Activated T-helper 1 cell treated with anti-CD3 and anti-CD28 coated beads, Interleukin-12 subunit alpha, Interleukin-12 subunit beta, Interleukin-2, Interleukin-4 antibody, amounts not matched to agents 30 ng/mL and 10 ng/mL and 1 ng/mL, durations not matched to agents 14 hours and 24 hours and 36 hours (primary cell): ENCODE measurements at places on chromosomes 2 and 18. TPM values are rescaled to one million over a fixed set of nuclear protein-coding genes. Genes with fewer than 3 reads are reported as not detected.

- DNase-seq, result no peak
Measured at GRCh38 chr2:8840475-8841091, 3.2 kb upstream of the KIDINS220 start.

GRCh38 chr18:69949538-69949936 lies 1.9 kb upstream of the CD226 start:
- DNase-seq, result no peak

- DNase-seq, result no peak
Measured at GRCh38 chr2:16650287-16651249, 15.1 kb downstream of the CYRIA start.

DNA sequence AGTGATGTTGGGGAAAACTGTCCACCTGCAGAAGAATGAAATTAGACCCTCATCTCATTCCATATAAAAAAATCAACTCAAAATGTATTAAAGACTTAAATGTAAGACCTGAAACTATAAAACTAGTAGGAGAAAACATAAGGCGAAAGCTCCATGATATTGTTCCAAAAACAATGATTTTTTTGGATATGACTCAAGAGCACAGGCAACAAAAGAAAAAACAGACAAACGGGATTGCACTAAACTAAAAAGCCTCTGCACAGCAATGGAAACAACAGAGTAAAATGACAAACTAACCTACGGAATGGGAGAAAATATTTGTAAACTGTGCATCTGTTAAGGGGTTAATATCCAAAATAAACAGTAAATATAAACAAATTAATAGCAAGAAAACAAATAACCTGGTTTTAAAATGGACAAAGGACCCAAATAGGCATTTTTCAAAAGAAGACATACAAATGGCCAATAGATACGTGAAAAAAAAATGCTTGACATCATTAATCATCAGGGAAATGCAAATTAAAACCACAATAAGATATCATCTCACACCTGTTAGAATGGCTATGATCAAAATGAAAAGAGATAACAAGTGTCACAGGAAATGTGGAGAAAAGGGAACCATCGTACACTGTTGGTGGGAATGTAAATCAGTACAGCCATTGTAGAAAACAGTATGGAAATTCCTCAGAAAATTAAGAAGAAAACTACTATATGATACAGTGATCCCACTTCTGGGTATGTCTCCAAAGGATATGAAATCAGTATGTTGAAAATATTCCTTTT lies 26.6 kb downstream of the LRRFIP1 start:
- DNase-seq, result no peak

- no peak for DNase-seq
Measured at GRCh38 chr2:239376942-239377531, 23.8 kb downstream of the HDAC4 start.

DNA sequence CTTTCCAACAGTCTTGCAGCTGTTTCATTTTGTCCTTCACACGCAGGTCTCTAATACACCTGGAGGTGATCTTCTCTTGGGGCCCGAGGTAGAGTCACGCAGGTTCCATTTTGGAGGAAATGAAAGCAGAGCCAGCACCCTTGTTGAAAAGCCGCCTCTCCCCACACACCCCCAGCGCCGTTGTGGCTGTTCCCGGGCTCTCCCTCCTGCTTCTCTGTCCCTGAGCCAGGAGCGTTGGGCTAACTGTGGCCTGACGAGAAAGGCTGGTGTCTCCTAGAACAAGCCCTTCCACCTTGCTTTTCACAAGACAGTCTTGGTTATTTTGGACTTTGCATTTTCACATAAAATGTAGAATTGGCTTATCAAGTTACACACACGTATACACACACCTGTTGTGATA lies 16.3 kb downstream of the SNED1 start:
- no peak for DNase-seq

DNA sequence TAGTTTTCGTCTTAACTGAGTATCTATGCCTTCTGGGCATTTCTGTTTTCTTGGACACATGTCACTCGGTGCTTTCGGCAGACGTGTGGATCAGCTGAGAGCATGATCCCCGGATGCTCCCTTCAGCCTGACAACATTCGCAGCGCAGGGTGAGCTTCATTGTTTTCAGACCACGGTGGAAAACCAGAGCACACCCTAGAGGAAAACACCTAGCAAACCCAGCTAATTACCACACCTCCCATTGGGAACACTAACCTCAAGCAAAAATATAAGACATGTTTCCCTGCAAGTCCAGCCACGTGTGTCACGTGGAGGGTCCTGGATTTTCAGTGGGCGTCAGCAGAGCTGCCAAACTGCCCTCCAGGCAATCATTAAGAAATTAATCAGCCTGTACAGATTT lies 31.0 kb downstream of the ANKRD29 start:
- no peak for DNase-seq

DNA sequence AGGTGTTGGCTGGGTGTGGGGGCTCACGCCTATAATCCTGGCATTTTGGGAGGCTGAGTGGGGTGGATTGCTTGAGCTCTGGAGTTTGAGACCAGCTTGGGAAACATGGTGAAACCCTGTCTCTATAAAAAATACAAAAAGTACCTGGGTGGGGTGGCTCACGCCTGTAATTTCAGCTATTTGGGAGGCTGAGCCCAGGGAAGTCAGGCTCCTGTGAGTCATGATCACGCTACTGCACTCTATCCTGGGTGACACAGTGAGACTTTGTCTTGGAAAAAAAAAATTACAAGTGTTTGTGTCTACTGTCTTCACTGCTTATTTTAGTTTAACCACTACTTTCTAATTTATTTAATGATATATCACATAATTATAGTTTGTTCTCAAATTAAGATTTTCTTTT lies 62.7 kb upstream of the DOCK10 start:
- no peak for DNase-seq

- no peak for DNase-seq
Measured at GRCh38 chr2:233354971-233355574, 779 bp downstream of the DGKD start.

DNA sequence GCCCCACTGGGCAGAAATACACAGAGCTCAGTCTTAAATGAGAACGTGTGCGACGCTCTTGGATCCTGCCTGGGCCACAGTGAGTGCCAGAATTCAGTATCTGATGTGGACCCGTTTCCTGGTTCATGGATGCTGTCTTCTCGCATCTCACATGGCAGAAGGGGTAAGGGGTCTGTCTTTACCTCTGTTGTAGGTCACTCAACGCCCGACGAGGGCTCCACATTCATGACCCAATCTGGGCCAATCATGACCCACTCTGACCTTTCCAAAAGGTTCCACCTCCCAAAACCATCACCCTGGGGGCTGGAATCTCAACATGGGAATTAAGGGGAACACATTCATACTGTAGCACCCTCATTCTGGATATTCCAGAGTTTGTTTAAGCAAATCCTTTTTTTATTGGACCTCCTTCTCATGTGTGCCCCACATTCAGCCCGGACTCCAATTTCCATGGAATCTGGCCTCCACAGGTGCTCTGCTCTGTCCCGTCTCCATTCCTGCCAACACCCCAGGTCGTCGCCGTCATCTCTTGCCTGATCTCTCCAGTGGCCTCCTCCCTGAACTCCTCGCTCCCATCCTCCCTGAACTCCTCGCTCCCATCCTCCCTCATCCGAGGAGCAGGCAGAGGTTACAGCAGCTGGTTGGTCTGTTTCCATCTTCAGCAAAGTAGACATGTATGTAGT lies 78.9 kb upstream of the OTOS start:
- DNase-seq, result no peak

DNA sequence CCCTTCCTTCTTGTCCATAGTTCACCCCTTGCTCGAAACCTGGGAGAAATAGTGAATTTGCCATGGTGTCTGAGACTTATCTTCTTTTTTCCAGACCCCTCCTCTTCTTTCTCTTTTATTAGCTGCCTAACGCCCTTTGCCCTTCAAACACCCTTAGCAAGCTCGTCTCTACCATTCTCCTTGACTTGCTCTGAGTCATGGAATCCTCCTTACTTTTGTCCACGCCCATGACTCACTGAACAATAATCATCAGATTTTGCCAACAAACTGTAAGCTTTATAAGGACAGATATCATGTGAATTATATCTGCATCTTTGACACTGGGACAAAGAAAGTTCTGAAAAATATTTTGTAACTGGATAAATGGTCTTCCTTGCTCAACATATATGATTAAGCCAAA lies 67.1 kb upstream of the CNTNAP5 start:
- no peak for DNase-seq

- DNase-seq, result no peak
Measured at GRCh38 chr2:225998116-225998515, 598.6 kb downstream of the NYAP2 start.

DNA sequence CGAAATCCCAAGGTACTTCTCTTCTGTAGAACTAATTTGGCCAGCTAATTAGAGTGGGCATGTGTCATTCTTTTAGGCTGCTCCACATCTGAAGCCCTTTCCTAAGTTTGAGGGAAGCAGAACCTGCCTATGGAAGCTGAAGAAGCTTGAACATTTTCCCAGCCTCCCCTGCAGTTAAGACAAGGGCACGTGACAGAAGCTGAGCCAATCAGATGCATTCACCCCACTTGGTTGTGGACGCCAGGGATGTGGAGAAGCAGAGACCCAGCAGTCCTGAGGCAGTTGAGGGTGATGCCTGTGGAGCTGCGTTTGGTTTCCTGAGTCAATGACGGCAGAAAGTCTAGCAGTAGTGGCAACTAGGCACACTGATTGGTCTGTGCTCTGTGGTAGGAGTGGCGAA lies 26.1 kb upstream of the CERS6 start:
- no peak for DNase-seq

- no peak for DNase-seq
Measured at GRCh38 chr2:9964334-9964980, 13.0 kb downstream of the GRHL1 start.

- no peak for DNase-seq
Measured at GRCh38 chr2:67524213-67524612, 127.1 kb downstream of the ETAA1 start.

DNA sequence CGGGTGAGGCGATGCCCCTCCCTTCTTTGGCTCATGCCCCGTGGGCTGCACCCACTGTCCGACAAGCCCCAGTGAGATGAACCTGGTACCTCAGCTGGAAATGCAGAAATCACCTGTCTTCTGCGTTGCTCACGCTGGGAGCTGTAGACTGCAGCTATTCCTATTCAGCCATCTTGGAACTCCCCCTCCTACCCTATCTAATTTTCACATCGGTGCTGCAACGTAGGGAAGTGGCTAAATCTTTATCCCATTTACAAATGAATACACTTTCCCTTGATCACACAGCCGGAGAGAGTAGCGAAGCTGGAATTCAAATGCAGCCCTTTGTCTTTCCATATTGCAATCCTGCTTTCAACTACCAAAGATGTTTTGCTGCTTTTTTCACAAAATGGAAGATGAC lies 1.4 kb upstream of the TMEM247 start:
- no peak for DNase-seq

CDH19 gene
- total RNA-seq, result not detected in 2 replicates

TUBA4B gene
- not detected in 2 replicates for total RNA-seq

PFN4 gene
- not detected in 2 replicates for total RNA-seq

GEN1 gene
- 28.1 and 31.8 TPM in 2 replicates for total RNA-seq

SULT1C4 gene
- not detected in 2 replicates for total RNA-seq

NBAS gene
- total RNA-seq, result 33.3 and 33.6 TPM in 2 replicates

MC2R gene
- not detected in 2 replicates for total RNA-seq
